ENCODE measurements at places on chromosomes 6 and 20.

DNA sequence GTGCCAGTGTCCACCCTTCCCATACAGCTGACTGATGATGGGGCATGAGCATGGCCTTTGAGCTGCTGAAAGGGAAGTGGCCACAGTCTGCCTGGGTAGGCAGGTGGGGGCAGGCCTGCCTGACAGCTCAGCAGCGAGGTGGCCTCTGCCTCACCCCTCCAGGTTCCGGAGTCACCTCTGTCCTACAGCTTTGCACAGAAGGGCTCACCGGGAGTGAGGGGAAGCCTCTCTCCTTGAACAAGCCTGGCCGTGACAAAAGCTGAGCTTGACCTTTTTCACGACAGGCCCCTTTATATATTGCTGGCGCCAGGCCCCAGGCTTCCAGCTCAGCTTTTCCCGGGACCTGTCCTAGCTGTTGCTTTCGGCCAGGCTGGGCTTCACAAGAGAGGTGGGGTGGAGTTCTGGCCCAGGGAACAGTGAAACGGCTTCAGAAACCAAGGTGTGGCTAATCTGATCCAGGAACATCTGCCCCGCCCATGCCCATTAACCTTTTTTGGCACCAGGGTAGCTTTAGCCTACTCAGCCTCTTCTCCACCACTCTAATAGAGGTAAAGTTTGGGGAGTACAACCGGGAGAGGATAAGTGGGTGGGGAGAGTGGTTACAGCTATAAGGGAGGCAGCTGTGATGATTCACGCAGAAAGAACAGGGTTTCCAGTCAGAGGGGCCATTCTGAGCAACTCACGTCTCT is 42.9 kb downstream of the C6orf132 start:
- DNase-seq: peak; percentile 79

GRCh38 chr6:158170656-158171081 is 2.5 kb downstream of the GTF2H5 start:
- DNase-seq: peak; percentile 85

DNA sequence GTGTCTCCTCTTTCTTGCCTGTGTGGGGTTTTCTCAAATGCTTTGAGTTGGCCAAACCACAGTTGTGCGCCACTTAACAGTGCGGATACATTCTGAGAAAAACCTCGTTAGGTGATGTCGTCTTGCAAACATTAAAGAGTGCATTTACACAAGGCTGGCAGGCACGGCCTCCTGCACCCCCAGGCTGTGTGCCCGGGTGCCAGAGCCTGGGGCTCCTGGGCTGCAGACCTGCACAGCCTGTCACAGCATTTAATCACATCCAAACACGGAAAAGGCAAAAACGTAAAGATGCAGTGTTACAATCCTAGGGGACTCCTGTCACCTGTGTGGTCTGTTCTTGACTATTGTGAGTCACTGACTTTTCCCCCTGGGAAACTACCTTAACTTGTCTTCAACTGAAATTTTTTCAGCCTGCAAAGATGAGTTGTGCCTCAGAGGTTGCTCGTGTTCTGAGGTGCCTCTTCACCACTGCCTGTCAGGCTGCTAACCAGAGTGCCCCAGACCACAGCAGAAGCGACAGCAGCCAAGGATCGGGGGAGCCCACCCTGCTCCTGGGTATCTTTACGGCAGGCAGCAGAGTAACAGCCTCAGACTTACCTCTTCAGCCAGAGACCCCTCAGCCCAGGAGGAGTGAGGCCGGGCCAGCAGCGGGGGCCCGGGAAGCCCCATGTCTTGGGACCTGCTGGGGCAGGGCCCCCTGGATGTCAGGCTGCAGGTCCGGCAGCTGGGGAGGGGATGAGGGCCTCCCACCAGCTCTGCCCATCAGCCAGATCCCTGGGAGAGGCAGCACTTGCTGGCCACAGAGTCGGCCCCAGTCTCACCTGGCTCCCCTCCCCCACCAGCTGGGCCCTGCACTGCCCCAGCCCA is 683 bp upstream of the C20orf204 start:
- DNase-seq: no peak

DNA sequence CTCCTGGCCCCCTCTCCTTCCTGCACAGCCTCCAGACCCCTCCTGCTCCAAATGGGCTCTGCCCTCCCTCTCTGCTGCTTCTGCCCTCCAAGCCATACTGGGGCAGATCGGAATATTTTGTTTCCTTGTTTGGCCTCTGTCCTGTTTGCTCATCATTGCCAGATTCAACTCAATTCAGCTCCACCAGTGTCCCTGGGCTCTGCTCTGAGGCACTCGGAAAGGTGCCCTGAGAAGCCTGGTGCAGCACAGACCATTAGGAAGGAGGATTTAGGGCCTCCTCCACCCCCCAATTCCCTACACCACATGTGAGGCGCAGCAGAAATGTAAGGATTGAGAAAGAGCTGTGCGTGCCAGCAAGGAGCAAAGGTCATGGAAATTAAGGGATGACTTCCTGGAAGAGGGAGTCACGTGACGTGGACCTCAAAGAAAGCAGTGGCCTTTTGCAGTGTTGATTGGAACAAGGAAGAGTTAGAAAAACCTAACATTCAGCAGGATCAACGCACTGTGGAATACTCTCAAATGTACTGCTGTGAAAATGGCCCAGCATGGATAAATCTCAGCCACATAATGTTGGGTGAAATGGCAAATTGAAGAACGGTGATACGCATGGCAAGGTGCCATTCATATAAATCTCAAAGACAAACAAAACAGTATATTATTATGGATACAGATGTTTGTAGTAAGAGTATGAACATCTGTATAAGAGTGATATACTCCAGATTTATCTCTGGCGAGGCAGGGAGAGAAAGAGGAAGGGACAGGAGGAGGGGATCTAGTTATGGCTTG is 229.5 kb upstream of the RNF24 start:
- DNase-seq: no peak

- peak; percentile 66 for DNase-seq
These were observed 324.2 kb downstream of the UBE3D start for GRCh38 chr6:82741325-82741995.

DNA sequence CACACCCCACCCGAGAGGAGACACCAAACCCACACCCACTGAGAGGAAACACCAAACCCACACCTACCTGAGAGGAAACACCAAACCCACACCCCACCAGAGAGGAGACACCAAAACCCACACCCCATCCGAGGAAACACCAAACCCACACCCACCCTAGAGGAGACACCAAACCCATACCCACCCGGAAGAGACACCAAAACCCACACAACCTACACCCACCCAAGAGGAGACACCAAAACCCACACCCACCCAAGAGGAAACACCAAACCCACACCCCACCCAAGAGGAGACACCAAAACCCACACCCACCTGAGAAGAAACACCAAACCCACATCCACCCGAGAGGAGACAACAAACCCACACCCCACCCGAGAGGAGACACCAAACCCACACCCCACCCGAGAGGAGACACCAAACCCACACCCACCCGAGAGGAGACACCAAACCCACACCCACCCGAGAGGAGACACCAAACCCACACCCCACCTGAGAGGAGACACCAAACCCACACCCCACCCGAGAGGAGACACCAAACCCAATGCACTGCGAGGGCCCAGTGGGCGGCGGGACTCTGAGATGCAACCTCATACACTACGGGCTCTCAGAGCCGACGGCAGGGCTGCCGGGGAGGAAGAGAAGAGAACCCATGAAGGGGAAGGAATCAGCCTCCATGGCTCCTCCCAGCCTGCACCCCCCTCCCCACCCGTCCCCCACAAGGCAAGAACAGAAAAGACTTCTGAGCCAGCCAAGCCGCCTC is 83.3 kb downstream of the TAF4 start:
- no peak for DNase-seq

DNA sequence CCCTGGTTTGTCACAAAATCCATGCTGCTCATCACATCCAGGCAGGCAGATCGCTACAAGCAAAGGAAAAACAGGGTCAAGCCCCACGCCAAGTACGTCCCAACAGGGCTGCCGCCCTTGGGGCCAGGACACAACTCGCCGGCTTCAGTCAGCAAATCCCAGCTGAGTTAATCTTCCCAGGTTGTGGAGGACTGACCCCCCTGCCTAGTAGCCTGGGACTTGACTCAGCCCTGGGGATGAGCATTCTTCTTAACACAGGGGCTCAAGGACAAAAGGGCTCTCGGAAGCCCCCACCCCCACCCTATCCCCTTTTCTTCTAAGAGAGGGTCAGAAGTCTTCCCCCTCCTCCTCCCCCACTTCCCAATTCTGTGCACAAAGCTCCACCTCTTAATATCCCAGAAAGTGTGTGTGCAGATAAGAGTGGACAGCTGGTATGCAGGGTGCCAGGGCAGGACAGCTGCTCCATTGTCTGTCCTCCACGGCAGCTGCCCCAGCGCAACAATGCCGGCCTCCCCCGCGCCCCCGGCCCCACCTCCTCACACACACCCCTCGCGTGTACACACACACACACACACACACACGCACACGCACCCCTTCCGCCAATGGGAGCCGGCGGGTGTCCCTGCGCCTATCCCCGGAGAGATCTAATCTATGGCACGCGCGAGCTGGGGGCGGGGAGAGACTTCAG is 4.5 kb downstream of the DLL1 start:
- DNase-seq: no peak

GRCh38 chr6:43956478-43956877 is 170.8 kb downstream of the MRPL14 start:
- no peak for DNase-seq

- DNase-seq: peak; percentile 14
These were observed 220.2 kb downstream of the ATXN1 start for GRCh38 chr6:16540804-16541752.

- no peak for DNase-seq
These were observed 54.3 kb downstream of the SLC22A23 start for GRCh38 chr6:3402310-3403237.

DNA sequence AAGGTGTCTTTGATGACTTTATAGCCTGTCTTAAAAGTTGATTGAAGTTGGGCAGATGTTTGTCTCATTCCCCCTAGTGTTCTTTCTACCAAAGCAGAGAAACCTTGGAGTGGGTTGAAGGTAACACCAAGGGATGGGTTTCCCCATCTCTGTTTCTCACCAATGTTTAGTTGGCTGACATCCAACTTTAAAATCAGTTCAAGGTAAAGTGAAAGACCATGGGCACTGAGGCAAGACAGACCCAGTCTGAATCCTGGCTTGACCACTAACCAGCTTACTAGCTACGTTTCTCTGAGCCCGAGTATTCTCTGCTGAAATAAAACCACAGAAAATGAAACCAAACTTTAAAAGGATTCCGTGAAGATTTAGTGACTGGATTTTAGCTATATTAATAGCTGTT is 258.9 kb downstream of the KIF16B start:
- DNase-seq: no peak

DNA sequence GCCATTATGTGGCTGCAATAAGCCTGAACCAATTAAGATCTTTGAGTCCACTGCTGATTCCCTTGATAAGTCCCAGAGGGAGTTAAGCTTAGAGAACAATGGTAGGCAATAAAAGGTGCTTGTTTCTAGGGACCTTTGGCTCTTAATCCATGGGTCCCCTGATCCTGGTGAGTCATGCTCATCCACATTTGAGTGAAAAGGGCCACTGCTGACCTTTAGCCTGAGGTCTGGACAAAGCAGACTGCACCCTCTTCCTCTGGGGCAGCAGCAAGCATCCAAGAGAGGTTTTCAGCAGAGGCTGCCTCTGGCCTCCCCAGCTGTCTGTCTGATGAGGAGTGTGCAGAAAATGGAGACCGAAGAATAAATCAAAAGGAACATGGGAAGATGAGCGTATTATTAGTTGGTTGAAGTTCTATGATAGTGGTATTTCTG is 16.1 kb upstream of the SCGN start:
- no peak for DNase-seq

DNA sequence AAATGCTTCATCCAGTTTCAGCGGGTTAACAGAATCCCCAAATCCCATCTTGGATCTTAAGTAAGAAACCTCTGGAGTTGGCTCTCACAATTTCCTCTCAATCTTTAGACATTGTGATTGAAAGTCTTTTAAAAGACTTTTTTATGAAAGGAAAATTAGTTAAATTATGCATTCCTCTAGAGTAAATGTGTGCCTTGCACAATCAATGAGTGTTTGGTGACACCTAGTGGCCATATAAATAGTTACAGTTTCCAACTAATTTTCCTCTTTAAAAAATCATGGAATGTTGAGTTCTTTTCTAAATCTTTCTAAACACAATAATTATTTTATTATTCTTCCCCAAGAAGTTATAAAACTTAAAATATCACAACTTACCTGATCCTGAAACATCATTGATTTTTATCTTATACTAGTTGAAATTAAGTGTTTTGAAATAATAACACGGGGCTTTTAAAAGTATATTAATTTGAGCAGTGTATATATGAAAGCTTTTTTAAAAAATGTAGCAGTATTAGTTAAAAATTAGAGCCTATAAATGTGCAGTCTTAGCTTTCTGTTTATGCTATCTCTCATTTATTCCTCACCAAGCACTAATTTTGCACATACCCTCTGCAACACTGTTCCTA is 66.4 kb downstream of the PKHD1 start:
- peak; percentile 51 for DNase-seq

DNA sequence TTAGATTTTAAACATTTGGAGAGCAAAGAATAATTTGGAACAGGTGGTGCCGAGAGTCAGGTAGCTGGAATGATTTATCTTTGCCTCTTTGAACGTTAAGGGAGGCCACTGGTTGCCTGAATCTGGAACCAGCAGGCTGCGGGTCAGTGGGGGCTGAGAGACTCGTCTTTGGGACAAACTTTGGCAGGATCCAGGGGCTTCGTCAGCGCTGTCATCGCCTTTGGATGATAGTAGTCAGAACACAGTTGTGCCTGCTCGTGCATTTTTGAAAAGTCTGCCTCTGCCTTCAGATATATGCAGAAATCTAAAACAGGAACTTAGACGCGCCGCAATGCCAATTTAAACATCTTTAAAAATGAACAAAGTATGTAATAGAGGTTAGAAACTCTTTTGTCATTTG is 5.0 kb downstream of the EYA2 start:
- DNase-seq: no peak

- no peak for DNase-seq
These were observed 6.7 kb upstream of the KLHL31 start for GRCh38 chr6:53672237-53672636.

GRCh38 chr6:39226639-39227329 is 2.5 kb downstream of the KCNK5 start:
- DNase-seq: no peak

- no peak for DNase-seq
These were observed 57.2 kb downstream of the CEP43 start for GRCh38 chr6:167056370-167056769.
